Stimulated activated CD8-positive, alpha-beta memory T cell treated with anti-CD3 and anti-CD28 coated beads, Interleukin-7, amount 100 ng/mL, for 4 hours (primary cell): ENCODE measurements at places on chromosomes 1 and 21.

- DNase-seq = no peak
These were observed 1.3 kb downstream of the JAM2 start for GRCh38 chr21:25640202-25640942.

- no peak for DNase-seq
These were observed 339 bp upstream of the RNPC3 start for GRCh38 chr1:103525114-103525606.

DNA sequence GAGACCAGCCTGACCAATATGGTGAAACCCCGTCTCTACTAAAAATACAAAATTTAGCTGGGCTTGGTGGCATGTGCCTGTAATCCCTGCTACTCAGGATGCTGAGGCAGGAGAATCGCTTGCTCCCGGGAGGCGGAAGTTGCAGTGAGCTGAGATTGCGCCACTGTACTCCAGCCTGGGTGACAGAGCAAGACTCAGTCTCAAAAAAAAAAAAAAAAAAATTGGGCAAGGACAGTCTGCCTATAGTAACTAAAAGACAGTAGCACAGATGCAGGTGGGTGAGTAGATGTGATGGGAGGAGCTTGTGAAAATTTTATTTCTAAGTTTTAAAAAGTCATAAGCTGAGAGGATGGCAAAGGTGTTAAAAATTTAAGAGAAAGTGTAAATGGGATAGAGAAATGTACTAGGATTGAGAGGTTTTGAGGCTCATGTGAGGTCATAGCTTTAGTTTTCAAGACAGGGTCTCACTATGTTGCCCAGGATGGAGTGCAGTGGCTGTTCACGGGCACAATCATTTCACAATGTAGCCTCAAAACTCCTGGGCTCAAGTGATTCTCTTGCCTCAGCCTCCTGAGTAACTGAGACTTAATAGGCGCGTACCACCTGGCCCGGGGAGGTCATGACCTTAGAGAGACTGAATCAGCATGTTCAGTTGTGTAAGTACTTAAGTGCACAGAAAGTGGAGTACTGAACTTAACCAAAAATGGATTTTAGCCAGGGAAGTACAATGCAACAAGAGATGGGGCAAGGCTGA is 33.7 kb downstream of the PTP4A2 start:
- DNase-seq = no peak

- no peak for DNase-seq
These were observed 967.8 kb upstream of the NCAM2 start for GRCh38 chr21:20030390-20030789.

DNA sequence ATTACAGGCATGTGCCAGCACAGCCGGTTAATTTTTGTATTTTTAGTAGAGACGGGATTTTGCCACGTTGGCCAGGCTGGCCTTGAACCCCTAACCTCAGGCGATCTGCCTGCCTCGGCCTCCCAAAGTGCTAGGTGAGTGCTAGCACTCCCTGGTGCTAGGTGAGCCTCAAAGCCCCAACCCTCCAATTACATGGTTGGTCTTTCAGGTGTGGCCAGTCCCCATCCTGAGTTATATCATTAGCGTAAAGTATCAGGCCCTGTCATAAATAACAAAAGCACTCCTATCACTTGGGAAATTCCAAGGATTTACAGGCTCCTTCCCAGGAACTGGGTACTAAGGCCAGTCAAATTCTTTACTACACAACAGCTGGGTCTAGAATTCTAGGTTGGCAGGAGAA is 138.0 kb downstream of the PIK3R3 start:
- no peak for DNase-seq
